Erythroblast (primary cell): ENCODE measurements at places on chromosomes 13 and 19.
A peak's percentile ranks its signal among the peaks of the same experiment; 100 is the strongest.

DNA sequence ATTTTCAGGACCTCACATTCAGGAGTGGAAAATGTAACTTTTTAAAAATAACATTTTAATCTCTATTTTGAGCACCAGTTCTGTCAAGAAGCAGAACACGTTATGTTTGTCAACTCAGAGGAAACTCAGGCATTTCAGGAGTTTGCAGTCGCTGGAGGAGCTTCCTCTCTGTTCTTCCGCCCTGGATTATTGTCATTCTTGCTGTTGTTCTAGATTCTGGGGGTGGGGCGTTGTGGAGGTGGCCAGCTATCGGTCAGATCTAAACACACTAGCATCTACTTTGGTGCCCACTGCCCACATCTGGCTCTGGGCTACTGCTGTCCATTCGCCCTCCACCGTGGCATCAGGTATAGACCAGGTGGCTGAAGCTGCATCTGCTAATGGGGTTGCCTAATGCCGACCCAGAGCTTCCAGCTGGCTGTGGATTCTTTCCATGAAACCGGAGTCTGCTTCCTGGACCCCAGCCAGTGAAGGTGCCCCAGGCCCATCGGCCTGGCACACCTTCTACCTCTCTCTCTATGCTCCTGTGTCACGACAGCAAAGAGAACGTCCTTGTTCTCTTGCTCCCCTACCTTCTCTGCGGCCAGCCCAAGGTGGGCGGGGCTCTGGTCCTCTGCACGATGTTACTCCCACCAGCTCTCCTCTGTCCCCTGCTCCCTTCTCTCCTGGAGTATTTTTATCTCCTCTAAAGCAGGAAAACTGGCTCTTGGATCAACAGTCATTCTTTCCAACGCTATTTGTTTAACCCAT, 36.7 kb upstream of the DGKH start:
- no peak for DNase-seq

DNA sequence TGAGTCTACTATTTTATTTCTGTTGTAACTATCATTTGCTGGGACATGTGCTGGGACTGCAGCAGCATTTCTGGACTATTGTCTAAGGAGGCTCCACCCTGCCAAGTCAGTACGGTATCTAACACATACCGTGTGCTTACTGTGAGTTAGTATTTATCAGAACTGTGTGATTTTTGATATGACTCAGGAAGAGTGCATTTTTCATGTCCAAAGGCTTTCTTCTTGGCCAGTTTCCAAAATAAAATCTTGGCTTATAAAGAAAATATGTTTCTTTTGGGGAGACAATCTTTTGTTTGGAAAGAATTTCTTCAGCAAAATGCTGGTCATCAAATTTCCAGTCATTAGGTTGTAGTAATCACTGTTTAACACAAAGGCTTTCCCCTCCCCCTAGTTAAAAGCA, 11.6 kb downstream of the PARP4 start:
- DNase-seq: peak; percentile 65

DNA sequence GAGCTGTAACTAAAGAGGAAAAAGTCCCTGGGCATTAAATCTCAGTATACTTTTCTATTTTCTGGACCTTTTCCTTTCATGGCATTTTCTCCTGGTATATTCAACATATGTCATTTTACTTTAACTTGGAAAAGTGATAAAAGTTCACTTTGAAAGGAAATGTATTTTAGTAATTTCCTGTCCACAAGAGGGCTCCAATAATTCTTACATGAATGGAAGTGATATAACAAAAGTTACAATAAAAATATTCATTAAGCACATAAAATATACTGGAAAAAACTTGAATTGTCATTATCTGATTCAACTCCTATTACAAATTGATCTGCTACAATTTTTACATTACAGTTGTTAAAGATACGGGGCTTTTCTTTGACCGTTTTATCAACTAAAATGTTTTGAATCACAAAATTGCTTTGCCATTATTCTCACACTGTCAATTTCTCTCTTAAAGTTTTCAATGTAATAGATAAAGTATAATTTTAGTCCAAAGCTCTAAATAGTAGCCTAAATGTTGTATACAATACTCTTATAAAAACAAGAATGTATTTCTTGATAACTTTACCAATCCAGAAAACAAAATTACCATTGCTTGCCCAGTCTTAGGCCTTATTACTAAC, 4.9 kb downstream of the UBL3 start:
- no peak for DNase-seq

DNA sequence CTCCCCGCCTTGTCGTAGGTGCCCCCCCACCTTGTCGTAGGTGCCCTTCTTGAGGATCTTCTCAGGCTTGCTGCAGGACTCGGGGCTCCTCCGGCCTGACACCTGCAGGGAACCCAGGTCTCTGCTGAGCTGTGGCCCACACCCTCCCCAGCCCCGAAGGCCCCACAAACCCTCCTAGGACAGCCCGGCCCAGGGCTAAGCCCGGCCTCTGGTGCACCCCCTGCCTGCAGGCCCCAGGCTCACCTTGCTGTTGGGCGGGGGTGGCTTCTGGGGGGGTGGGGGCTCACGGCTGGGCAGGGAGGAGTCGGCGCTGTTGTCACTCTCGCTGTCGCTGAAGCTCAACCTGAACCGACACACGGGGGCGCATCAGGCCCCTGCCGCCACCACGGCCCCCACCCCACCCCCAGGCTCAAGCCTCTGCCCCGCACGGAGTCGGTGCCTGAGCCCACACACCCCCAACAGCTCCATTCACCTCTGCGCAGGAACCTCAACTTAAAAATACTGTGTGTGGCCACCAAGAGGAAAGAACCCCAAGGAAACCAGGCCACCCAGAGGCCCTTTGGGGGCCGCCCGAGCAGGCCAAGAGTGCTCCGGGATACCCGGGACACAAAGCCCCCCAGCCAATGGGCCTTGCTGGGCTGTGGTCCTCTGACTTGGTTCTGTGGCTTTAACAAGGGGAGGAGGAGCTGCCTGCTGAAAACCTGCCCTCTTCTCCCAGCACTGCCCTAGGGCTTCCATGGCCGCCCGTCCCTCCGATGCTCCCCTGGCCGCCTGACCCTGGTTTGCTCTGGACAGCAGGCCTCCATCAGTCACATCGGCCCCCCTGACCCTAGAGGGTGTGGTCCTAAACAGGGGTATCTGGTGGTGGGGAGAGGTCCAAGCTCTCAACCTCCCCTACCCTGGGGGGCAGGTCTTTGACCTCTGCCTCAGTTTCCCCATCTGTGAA, 65.8 kb downstream of the MLLT1 start:
- DNase-seq: no peak

DNA sequence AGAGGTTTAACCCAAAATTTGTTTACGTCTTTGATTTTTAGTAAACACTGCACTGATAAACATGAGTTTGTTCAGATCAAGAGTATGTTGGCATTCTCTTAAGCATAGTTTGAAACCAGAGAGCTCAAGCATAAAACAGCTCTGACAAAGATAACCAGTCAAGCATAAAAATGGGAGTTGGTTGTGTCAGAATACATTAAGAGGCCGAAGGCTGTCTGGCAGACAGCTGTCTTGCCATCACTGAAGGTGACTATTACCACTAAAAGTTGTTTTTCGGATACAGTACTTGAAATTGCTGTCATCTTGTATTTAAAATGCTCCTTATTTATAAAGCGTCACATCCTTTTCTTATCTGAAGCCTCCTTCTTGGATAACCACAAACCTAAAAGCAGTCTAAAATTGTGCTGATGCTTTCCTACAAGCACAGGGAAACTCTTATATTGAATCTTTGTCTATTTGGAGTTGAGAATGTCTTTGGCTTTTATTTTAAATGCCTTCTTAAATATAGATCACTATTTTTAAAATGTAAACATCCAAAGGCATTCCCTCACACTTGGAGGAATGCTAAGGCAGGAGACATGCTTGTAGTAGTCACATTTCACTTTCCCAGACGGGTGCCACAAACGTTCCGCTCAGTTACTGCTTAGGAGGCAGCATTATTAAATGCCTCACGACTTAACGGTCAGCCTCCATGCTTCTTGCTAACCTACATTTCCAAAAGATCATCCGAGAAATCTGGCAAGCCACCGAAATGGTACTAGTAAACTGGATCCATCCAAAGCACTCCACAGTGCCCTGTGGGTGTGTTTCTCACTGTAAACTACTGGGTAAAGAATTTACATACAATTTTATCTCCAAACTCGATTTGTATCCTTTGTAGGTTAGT, 1.5 kb downstream of the SMAD9 start:
- no peak for DNase-seq

DNA sequence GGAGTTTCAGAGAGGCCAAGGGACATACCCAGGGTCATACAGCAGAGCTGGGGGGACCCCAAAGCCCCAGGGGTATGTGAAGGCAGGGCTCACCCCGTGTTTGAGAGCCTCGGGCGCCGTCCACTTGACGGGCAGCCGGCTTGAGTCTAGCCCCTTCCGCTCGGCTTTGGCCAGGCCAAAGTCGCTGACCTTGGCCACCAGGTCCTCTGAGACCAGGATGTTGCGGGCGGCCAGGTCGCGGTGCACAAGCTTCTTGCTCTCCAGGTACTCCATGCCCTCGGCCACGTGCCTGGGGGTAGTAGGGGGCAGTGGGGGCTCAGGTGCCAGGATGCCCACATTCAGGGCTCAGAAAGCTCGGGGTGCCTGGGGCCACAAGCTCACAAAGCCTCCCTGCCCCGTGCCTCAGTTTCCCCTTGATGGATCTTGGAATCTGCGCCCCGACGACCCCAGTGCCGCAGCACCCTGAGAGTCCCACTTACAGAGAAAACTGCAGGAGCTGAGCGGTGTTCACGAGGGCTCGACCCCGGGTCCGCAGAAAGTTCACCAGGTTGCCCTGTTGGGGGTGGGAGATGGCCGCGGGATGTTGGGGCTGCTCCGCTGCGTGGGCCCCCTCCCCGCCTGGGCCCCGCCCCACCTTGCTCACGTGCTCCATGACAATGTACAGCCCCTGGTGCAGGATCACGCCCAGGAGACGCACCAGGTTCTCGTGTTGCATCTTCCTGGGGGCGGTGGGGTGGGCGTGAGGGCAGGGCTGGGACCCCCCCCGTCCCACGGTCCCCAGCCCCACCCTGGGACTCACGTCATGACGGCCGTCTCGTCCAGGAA, 7.1 kb downstream of the MATK start:
- DNase-seq: no peak

DNA sequence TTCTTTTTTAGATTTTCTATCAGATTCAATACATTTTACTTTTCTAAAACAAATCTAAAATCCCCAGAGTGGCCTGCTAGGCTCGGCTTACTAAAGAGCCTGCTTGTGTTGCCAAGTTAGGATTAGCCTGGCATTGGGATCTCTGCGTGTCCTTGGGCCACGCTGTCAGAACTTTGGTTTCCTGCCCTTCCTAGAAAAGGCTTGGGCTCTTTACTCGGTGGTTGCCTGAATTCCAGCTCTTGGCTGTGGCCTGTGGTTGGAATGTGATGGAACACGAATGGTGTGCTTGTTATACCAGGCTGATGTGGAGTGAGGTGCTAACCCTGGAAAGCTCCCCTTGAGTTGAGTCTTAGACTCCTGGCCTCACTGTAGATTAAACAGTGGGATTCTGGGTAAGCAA, 8.5 kb downstream of the SPATA13 start:
- no peak for DNase-seq

- no peak for DNase-seq
Measured at GRCh38 chr13:93270769-93271742, 44.4 kb downstream of the GPC6 start.

GRCh38 chr19:55640577-55641425, at the start of gene ZNF580:
Gene ZNF580 (plus strand): TSS chr19:55641002. CDS start chr19:55642509, 1,507 bp downstream.
- DNase-seq: peak; percentile 81

- no peak for DNase-seq
Measured at GRCh38 chr13:50993371-50993770, 83.8 kb downstream of the RNASEH2B start.

GRCh38 chr19:48351341-48351752, 12.4 kb downstream of the TMEM143 start:
- DNase-seq: peak; percentile 76

DNA sequence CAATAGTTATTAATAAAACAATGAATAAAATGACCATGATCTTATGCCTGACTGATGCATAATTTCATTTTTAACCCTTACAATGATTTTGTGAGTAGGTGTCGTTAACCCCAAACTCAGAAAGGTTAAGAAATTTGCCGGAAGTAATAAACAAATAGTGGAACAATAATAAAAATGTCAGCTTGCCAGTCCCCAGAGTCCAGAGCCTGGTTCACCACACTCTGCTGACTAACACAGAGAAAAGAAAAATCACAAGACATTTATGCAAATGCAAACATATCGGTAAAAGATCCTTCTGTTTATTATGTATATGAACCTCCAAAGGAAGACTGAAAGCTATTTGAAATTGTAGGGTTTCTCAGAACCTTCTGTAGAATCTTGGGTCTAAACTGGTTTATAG, 563.7 kb downstream of the EFNB2 start:
- no peak for DNase-seq

DNA sequence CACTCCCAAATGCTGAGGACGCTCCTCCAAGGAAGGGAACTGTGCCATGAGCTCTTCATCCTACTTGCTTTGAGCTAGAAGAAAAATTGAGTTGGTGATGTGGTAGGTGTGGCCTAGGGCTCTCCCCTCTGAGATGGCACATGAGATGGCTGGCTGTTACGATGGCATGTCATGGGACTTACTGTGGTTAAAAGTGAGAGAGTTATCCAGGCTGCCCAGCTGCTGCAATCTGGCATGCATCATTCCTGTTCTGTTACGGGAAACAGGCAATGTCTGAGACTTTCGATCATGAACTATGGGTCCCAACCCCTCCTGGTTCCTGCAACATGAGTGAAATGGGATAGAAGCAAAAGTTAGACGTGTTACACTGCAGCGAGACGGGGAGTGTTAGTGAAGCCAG, 93.3 kb upstream of the SLC15A1 start:
- no peak for DNase-seq

DNA sequence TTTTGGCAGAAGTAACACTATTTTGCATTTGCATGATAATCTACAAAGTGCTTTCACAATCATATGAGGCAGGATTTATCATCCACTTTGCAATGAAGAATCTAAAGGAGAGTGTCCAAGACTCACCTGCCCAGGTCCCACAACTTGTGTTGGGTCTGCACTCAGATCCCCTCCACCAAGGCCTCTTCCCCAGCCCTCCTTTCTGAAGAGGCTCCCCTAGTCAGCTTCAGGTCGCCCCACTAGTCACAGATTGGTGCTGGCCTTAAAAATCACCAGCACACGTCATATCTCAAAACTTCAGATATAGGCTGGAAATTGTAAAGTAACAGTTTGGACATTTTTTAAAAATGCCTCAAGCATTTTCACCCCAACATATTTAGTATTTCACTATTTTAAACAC, 17.5 kb downstream of the ATP7B start:
- DNase-seq: no peak

GRCh38 chr13:69496981-69497380, 610.6 kb upstream of the ATXN8OS start:
- no peak for DNase-seq

DNA sequence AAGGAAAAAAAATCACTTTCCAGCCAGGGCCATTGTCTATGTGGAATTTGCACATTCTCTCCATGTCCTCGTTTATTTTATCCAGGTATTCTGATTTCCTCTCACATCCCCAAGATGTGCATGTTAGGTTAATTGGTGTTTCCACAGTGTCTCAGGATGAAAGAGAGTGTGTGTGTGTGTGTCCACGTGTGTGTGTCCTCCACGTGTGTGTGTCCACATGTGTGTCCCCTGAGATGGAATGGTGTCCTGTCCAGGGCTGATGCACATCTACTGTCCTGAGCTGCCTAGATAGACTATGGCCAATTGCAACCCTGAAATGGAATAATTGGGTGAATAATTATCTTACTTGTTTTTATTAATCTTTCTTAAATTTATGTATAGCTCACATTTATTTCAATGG, 2436.5 kb downstream of the PCDH9 start:
- DNase-seq: no peak
